ENCODE measurements at places on chromosomes 5 and 9.

- DNase-seq = no peak
These were observed 1523.9 kb downstream of the MAT2B start for GRCh38 chr5:165029099-165029870.

DNA sequence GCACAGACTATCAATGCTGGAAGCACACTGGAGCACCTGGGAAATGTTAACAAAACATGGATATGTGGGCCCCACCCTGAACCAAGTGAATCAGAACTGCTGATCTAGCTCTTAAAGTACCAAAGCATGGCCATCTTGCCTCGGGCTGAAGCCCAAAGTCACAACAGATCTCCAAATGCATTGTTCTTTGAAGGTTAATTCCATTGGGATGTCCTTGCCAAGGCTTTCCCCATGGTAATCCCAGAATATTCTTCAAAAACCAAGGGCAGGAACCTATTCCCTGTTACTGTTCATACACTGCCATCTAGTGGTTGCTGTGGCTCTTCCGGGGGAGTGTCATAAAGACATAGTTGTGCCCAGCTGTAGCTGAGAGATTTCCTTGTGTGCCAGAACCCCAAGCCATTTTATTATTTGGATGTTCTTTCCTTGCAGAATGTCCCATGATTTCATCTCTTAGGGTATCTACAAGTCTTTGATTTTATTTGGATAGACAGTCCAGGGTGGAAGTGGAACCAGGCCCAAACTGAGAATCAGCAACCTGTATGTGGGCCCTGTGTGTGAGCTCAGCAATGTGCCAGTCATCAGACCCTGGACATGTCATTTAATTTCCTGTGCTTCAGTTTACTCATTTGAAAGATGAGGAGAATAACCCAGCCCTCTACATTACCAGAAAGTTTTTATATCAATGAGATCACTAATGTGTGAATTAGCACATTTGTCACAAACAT, 290.0 kb downstream of the ACTL7B start:
- DNase-seq = no peak

- DNase-seq = no peak
These were observed 54.4 kb downstream of the ADAMTS2 start for GRCh38 chr5:179290681-179291540.

DNA sequence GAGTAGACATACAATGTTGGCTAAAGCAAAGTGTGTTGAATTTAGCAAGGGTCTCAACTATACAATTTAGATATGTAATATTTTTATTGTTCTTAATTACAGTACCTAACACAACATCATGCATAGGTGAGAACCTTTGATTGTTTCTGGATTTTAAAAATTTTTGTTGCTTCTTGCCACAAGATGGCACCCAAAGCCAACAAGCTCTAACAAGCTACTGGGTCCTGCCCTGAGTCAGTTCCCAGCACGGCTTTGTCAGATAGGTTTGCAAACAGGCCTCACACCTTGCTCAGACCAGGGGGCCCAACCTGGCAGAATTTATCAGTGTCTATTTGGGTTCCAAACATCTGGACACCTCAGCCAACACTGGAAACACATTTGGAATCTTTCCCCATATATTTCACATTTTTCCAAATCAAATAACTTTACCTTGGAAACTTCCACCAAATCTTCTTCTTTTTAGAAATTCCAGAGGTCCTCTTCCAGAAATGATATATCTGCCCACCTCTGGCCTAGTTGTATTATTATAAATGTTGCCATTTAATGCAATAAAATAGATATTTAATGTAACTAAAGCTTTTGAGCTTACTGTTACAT, 49.5 kb upstream of the EGFLAM start:
- DNase-seq = no peak

DNA sequence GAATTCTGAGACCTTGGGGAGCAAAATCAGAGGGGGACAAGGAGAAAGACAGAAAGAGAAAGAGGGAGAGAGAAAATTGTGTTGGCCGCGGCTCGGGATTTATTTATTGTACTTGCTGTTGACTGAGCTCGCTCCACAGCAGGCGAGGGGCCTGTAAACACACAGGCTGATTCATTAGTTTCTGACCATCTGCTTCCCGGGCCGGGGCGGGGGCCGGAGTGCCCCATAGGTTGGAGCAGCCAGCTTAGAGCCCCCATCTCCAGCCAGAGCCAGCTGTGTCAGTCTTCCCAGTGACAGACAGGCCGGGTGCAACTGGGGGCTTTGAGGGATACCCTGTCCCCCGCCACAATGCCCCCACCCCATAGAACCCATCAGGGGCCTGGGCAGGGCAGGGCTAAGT, 30.9 kb downstream of the NTNG2 start:
- DNase-seq = no peak

- DNase-seq = no peak
These were observed 33.1 kb downstream of the MFAP3 start for GRCh38 chr5:154071799-154072413.

GRCh38 chr9:131633491-131634031, 88.2 kb downstream of the PRRT1B start:
- no peak for DNase-seq

- DNase-seq = no peak
These were observed 68.8 kb downstream of the NPR3 start for GRCh38 chr5:32779754-32780415.

- DNase-seq = no peak
These were observed 1.1 kb downstream of the UBTD2 start for GRCh38 chr5:172282272-172283019.

- no peak for DNase-seq
These were observed 265.3 kb downstream of the TRIM32 start for GRCh38 chr9:116952436-116952810.
